ENCODE measurements at places on chromosomes 7 and 10.

GRCh38 chr10:124354411-124355382, 64.0 kb downstream of the OAT start:
- DNase-seq: peak; percentile 55

DNA sequence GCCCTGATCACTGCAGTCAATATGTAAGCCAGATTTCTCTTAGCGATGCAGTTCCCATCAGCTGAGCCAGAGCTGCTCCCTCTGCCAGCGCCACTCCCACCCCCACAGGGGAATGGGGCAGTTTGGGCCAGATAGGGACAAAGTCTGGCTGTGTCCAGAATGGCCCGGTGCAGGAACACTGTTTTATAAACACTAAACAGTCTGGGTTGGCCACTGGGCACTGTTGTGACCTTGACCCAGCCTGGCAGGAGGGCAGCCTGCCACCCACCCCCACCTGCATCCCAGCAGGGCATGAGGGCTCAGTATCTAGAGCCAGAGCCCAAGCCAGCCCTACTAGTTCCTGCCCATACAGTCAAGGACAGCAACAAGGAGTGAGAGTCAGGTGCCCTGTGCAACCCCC, 1.3 kb downstream of the OGDHL start:
- no peak for DNase-seq

GRCh38 chr10:5321273-5321672, 43.5 kb upstream of the UCN3 start:
- no peak for DNase-seq

GRCh38 chr10:71970869-71971268, 6.7 kb downstream of the CHST3 start:
- DNase-seq: no peak

GRCh38 chr10:120607016-120607709, 150.1 kb downstream of the PLPP4 start:
- no peak for DNase-seq

DNA sequence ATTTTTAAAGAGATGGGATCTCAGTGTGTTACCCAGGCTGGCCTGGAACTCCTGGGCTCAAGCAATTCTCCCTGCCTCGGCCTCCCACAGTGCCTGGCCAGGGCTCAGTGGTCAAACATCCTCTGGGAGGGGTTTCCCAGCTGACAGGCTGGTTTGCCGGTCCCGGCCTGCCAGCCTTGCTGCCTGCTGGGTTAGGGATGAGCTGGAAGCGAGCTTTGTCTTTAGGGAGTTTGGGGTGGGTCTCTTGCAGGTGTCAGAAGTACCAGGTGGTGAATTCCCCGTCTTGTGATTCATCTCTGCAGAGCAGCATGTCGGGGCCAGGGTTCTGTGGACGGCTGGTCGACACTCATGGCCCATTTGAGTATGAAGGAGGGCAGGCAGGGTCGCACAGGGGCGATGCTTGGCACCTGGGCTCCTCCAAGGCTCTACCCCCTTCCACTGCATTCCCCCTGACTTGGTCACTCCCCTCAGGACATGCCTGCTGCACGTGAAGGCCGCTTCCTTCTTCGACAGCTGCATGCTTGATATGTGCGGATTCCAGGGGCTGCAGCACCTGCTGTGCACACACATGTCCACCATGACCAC, 30.3 kb downstream of the ZAN start:
- DNase-seq: no peak

GRCh38 chr7:525740-526139, 6.1 kb upstream of the PDGFA start:
- no peak for DNase-seq

- DNase-seq: no peak
Measured at GRCh38 chr7:64938540-64938939, 35.5 kb downstream of the ZNF273 start.

DNA sequence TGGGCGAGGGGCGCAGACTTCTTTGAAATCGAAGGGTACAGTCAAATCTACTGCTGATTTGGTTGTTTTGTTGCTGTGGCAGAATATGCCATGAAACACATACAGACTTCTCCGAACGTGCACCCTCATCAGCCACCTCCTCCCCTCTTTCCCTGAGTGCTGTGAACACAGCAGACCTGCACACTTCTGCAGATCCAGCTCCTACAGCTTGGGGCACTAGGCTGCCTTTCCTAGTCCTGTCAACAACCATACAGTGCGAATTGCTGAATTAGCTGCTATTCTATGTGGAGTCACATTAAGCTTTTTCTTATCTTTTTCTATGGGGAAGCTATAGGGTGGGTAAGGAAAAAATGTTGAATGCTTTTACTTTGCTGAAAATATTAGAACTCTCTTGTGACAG, 57.5 kb downstream of the COL17A1 start:
- DNase-seq: no peak

DNA sequence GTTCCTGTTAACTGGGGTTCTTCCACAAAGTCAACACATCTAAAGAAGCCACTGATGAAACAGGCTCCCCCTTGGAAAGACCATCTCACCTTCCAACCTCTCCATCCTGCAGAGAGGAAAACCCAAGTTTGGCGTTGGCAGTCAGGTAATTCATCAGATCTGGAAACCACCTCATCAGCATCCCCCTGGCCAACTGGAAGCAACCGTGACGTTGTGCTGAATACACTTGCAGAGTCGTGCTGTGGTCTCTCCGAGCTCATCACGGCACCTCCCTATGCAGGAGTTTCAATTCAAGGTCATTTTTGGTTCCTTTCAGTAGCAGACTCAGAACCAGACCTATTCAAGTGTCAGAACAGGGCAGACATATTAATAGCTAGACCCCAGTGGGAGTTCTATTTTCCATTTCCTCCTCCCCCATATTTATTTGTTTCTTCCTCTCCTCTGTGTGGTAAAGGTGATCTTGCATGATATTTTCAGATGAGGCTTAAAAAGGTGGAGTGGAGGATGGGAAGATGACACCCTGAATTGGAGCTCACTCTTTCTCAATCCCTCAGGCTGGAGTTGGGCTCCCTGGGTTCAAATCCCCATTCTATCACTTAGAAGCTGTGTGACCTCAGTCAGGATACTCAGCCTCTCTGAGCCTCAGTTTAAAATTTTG, 149.1 kb upstream of the ADO start:
- no peak for DNase-seq
